ENCODE measurements at places on chromosomes 12 and 14.
A peak's percentile ranks its signal among the peaks of the same experiment; 100 is the strongest.

DNA sequence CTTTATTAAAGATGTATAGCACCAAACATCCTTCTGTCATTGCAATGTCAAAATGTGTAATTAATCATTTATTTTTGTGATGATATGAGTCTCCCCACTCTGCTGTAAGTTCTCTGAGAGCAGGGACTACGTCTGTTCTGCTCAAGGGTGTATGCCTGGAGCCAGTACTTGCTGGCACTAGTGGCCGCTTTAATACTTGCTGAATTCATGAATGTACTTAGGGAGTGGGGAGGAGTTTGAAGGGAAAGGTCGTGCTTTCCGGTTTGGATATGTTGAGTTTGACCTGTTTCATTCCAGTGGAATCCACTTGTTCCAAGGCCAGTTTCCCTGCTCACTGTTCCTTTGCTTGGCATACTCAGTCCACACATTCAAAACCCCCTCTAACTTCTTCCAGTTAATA, 1.9 kb upstream of the DCAF5 start:
- no peak for DNase-seq

DNA sequence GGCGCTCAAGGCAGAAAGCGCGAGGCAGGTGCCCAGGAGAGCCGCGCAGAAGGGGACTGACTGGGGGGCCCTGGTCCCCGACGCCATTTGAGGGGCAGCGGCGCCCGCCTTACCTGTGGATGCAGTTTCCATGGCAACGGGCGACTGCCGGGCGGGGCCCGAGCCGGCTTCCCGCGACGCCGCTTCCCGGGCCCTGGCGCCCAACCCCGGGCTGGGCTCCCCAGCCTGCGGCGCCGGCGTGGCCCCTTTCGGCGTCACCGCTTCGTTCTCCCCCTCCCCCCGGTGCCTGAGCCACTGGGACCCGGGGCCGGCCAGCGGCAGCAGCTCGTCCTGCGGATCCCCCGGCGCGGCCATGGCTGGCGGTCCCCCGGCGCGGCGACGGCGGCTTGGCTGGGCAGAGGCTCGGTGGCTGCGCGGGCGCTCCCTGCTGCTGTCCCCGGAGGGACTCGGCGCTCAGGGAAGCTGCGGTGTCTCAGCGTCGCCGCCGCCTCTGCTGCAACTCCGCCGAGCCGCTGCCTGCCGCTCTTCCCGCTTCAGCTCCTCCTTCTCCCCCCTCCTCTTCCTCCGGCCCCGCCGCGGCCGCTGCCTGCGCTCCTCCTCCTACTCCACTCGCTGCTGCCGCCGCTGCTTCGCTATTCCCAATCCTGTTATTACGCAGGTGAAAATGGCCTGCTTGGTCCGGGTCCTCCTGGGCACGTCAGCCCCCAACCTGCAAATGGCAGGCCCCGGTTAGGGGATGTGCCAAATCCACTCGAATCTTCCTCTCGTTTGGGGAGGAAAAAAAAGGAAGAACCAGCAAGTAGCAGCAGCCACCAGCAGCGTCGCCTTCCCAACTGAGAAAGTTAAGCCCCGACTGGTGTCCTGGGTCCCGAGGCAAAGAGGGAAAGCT, at the start of gene RTN1:
TSS of gene RTN1 (minus strand) at position 500 of the 889 bp plus-strand sequence. CDS start at position 354, 146 bp downstream.
- no peak for DNase-seq

DNA sequence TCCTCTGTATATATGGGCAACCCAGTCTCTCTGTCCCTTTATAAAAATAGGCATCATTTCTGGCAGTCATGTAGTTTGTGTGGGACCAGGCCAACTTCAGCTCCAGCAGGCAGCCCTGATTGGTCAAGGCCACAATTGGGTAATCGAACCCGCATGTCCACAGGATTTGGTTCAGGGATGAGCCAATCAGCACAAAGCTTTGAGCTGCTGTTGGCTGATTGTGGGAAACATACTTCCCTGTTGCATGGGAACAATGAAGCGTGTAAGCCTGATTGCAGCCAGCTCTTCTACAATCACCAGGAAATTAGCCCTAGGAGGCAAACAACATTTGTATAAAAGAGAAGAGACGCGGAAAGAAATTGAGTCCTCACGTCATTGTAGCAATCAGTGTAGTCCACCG, 328.6 kb downstream of the PCNX1 start:
- no peak for DNase-seq

- no peak for DNase-seq
Observed at GRCh38 chr12:57745485-57745881, 644 bp downstream of the TSPAN31 start.

DNA sequence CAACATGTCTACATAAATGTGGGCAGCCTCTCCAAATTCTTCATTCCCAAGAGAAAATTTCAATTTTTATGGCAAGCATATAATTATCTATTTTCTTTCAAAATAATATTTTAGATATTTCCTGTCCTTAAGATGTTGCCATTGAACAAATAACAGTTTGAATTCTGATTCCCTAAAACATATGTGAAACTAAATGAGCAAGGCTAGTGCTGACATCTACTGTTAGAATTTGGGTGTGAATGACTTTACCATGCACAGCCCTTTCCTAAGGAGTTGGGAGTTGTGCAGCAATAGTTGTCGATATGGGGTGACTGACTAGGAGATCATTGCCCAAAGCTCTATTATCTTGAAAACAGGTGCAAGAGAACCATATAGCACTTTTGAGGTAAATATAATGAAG, 108.2 kb upstream of the SLC38A4 start:
- DNase-seq, result peak; percentile 69

DNA sequence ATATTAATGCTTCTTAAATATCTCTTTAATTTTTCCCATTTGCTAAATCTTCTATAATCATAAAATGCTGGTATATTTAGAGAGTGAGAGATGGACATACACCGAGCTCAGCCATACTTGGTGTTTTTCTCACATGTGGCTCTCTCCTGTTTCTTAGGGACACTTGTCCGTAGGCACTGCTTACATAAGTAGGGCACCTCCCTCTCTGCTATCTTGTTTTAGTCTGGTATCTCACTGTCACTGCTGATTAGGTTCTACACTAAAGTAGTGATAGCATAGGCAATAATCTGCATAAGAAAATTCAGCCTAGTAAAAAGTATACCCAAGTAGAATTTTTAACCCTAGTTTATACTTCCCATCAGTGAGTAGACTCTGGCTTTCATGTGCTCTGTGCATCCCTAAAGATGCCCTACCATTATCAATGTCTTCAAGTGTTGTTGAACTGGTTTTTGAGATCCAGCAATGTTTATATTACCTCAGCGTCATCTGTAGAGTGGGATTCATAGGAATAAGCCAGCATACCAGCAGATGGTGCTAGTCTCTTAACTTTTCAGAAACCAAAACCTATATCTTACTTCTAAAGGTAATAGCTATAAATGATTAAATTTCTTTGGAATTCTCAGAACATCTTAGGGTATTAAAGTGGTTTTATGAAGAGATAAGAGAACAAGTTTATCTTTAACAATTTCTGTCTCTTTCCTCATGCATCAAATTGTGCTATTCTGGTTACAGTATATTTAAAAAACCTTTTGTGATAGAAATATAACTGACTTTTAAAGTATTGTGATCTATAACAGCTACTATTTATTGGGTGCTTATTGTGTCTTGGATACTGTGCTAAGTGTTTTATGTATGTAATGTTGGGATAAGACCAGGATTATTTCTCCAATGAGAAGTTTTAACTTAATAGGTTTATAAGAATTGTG, 32.9 kb downstream of the ARID2 start:
- peak; percentile 44 for DNase-seq

- DNase-seq, result peak; percentile 52
Observed at GRCh38 chr12:57268264-57268663, 17.3 kb upstream of the STAC3 start.

DNA sequence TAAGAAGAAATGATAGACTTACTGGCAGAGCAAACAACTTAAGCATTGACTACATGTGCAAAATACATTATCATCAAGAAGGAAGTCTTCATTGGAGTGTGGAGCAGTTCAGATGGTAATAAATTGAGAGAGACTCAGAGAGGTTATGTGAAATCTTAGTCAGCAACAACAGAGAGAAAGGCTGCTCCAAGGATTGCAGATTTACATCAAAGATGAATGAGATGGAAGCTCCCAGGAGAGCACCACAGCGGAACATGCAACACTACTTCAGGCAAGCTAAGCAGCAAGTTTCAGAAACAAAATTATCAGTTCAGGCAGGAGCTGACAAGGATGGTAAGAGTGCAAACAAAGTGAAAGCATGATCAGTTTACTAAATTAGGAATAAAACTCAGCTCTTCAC, 882.3 kb downstream of the LRFN5 start:
- no peak for DNase-seq

- DNase-seq, result peak; percentile 46
Observed at GRCh38 chr12:49693931-49694444, 13.2 kb downstream of the FMNL3 start.
